Omental fat pad (tissue), 4 donors: ENCODE measurements at places on chromosomes 2 and 18.
A peak's percentile ranks its signal among the peaks of the same experiment; 100 is the strongest.

DNA sequence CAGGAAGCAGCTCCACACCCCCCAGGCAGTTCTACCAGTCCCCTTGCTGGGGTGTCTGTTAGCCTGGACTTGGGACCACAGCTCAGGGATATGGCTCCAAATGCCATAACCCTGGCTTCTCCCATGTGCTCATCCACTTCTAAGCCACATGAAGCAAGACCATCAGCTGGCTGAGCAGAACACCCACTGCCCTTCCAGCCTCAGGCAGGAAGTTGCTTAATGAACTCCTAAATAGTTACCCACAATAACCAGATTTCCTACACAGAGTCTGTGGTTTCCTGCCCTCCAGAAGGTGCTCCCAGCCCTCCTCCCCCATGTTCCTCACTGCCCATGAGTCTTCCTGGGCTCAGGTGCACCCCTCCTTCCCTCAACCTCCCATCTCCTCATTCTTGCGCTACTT, 98.3 kb upstream of the EPC2 start:
- DNase-seq: no peak

GRCh38 chr2:45218931-45219339, 209.7 kb upstream of the SIX2 start:
- no peak for DNase-seq

- DNase-seq: no peak
These were observed 99.4 kb upstream of the NCK2 start for GRCh38 chr2:105645031-105645937.

GRCh38 chr2:234528410-234529148, 31.7 kb upstream of the ARL4C start:
- no peak for DNase-seq

GRCh38 chr2:52222128-52222527, 1190.2 kb upstream of the NRXN1 start:
- DNase-seq: no peak

DNA sequence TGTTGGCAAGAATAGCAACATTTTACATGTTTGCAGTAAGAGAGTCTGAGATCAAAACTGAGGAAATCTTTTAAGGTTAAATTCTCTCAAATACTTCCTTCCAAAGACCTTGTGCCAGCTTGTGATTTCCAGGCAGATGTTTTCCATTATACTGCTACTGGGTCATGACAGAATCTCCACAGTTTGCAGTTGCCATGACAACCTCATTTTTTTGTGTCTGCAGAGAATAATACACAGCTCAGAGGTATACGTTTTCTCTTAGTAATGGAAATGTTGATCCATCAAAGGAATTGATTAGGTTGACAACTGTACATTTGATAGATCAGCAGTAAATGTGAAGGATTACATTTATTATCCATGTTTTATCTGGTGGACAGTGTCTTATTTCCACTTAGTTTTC, 29.1 kb upstream of the CSRNP3 start:
- no peak for DNase-seq

- DNase-seq: no peak
These were observed 11.7 kb downstream of the AQP12B start for GRCh38 chr2:240670950-240671349.

GRCh38 chr2:69811591-69811990, 17.9 kb upstream of the GMCL1 start:
- no peak for DNase-seq

DNA sequence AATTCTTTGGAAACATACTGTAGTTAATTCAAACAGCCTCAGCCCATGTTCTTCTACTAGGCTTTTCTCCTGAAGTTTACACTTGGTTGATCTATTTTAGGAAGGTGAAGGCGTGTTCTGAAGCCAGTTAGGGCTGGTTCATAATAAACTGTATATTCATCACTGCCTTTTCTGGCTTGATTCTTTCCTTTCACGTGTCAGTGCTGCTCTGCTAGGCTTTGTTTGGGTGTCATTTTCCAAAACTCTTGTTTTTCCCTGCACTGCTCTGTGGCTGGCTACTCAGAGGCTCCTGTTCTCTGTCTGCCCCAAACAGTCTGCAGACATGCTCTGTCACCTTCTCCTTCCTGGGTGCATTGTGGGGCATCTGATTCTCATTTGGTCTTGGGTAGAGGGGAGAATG, 136.1 kb downstream of the PARD3B start:
- no peak for DNase-seq

DNA sequence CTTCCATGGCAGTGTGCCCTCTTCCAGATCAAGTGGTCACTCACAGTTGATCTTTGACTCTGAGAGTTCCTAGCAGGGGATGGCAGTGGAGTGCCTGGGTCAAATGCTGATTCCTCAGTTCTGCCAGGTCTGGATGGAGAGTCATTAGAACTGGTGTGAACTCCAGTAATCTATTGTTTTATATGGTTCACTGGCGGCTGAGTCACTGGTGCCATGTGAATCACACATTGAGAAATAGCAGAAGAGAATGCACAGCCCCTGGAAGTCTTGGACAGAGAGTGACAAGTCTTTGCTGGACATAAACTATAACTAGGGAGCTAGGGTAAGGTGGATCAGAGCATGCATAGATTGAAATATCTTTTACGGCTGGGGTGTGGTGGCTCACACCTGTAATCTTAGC, 86.9 kb downstream of the EIF2AK3 start:
- no peak for DNase-seq

DNA sequence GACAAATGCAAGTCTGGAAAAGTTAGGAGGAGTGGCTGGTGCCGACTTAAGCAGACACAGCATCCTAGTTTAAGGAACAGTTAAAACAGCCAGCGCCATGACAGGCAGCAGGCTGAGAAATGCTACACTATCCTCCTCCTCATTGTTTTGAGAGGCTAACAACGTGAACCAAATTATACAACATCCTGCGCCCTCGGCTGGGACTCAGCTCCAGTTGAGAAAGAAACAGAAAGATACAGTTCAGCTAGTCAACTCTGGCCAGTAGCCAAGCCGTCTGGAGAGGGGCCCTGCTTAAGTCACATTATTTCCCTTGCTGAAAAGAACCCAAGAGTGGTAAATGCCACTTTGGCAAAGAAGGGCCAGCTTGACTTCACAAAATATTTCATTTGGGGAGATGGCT, 90.2 kb downstream of the BCL11A start:
- DNase-seq: no peak

- no peak for DNase-seq
These were observed 34.0 kb downstream of the UXS1 start for GRCh38 chr2:106159866-106160785.

GRCh38 chr2:196406-196805, 67.4 kb downstream of the SH3YL1 start:
- no peak for DNase-seq

GRCh38 chr18:10239991-10240634, 214.3 kb upstream of the APCDD1 start:
- DNase-seq: no peak

DNA sequence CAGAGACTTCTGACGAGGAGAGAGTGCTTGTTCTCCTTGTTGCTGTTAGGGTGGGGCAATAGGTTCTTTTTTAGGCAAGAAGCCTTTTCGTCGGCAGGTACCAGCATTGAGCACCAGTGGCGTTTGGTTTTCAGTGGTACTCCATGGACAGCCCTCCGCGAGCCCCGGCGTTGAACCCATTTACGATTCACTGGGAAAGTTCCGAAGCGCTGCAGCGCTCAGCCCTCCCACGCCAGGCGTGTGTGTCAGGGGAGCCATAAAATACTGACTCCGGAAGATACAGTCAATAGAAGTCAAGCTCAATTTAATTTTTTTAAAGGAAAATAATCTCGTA, 494 bp upstream of the ROCK1 start:
- peak; percentile 37 for DNase-seq

GRCh38 chr18:49360582-49360981, 99.9 kb downstream of the DYM start:
- DNase-seq: no peak

- no peak for DNase-seq
These were observed 528.0 kb upstream of the TNP1 start for GRCh38 chr2:217387776-217388387.

DNA sequence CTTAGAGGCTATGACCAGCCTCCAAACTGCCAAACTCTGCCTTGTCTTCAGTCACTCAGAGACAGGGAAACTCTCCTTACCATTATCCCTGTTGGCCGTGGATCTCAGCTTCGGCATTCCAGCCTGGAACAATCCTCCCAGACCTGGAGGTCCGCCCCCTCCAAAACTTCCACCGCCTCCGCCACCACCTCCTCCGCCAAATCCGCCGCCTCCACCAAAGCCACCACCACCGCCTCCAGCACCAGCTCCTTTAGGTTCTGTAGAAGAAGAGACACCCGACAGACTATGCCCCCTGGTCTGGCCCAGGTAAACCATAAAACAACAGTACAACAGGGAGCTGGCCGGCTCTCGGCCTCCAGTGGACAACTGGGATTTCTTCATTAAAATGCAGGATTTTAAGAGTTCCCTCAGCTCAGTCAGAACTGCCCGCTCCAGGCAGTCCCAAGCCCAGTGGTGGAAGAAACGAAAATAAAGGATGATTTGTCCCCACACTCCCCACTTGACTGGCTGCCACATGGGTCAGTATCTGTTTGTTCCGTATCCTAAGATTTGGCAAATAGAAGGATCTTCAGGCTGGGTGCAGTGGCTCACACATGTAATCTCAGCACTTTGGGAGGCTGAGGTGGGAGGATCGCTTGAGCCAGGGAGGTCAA, 22.4 kb downstream of the WIPF1 start:
- DNase-seq: no peak

GRCh38 chr18:59514203-59514602, 155.1 kb upstream of the LMAN1 start:
- DNase-seq: no peak

DNA sequence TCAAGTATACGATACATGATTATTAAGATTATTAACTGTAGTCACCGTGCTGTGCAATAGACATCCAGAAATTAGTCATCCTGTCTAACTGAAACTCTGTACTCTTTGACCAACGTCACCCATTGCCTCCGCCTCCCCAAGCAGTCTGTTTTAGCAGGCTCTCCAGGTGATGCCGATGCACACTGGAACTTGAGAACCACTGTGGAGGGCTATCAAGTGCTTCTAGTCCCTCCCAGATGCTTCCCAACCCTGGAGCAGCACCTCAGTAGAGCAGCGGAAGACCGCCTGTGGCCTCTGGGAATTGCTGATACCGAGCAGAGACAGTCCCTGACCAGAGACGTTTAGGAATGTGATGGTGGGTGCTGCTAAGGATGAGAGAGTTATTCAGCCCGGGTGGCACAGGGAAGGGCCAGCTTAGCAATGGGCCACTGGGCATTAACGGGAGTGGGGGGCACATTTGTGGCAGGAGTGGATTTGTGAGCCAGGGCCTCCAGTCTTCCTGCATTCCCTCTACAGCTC, 50.7 kb downstream of the LIPG start:
- DNase-seq: no peak

DNA sequence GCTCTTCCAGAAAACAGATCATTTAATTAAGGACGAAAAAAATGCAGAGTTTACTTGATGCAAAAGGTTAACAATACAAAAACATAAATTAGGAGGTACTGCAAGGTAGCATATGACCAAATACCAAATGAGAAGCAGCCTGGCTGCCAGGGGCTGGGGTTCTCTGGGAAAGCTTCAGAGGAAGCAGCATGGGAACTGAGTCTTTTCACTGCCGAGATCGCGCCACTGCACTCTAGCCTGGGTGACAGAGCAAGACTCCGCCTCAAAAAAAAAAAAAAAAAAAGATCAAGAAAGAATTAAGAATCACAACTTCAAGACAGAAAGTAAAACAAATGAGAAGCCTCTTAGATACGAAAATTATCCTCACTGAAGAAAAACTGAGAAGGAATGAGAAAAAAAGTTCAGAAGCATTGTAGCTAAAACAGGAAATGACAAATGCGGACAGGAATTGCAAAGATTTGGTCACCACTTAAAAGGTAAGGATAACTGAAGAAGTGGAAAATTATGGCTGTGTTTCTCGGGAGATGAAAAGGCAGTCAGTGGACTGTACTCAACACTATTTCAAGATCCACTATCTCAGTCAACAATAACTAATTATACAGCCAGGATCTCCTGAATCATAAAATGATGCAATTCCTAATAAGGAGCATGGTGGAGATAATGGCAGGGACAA, 4.3 kb downstream of the SEPTIN10 start:
- no peak for DNase-seq

DNA sequence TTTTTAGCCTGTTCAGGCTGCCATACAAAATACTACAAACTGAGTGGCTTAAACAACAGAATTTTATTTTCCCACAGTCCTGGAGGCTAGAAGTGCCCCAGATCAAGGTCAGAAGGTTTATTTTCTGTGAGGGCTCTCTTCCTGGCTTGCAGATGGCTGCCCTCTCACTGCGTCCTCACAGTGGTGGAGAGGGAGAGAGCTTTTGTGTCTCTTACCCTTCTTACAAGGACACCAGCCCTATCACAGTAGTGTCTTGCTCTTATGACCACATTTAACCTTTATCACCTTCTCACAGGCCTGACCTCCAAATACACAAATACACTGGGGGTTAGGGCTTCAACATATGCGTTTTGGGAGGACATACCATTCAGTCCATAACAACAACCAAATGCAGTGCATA, 11.7 kb downstream of the WDR7 start:
- DNase-seq: no peak

- no peak for DNase-seq
These were observed 156.7 kb upstream of the SALL3 start for GRCh38 chr18:78822949-78823285.

GRCh38 chr2:50995610-50996009, 36.3 kb downstream of the NRXN1 start:
- no peak for DNase-seq

DNA sequence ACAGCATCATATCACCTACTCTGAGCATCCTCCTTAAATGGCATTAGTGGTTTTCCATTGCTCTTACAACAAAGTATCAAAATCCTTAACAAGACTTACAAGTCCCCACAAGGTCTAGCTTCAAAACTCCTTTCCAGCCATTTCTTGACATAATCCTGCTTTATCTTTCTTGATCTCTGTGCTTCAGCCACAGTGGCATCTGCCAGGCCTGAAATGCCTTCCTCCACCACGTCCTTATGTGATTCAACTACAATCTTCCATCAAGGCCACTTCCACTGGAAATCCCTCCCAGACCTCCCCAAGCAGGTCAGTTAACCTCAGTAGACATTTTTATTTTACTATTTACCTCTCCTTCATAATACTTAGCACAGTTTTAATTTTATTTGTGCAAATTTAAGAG, 83.8 kb upstream of the CCDC150 start:
- DNase-seq: no peak

- DNase-seq: no peak
These were observed 21.6 kb upstream of the TRIB2 start for GRCh38 chr2:12694990-12695774.

DNA sequence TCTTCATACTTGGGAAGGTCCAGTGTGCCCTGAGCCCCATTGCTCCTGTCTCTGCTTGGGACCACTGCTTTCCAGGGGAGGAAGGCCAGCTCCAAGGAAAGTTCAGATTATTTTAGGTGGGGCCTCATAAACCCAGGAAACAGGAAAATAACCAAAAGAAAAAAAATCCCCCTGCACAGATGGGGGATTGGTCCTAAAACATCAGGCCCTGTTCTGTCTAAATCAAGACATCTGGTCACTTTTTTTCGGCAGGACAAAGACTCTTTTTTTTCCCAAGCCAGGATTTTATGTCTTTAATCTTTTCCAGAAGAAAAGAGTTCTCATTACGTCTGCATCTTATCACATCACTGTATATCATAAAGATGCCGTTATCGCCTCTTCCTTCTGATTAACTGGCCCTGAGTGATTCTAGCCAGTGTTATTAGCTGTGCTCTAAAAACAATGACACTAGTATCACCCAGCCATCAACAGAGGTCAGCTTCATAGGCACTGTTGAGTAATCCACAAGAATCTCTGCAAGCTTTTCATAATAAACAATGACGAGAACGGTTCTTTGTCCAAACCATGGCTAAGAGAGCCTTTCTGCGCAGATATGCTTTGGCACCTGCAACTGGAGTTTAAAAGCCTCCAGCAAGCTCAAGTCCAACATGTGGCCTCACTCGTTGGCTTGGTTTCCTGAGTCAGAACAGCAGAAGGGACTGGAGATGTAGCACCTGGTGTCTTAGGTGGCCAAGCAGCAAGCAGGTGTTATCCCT, 138.2 kb downstream of the VAPA start:
- no peak for DNase-seq
